Left renal pelvis (tissue), 4 donors: ENCODE measurements at places on chromosomes 6 and 20. TPM values are rescaled to one million over a fixed set of nuclear protein-coding genes. Genes with fewer than 3 reads are reported as not detected.

DNA sequence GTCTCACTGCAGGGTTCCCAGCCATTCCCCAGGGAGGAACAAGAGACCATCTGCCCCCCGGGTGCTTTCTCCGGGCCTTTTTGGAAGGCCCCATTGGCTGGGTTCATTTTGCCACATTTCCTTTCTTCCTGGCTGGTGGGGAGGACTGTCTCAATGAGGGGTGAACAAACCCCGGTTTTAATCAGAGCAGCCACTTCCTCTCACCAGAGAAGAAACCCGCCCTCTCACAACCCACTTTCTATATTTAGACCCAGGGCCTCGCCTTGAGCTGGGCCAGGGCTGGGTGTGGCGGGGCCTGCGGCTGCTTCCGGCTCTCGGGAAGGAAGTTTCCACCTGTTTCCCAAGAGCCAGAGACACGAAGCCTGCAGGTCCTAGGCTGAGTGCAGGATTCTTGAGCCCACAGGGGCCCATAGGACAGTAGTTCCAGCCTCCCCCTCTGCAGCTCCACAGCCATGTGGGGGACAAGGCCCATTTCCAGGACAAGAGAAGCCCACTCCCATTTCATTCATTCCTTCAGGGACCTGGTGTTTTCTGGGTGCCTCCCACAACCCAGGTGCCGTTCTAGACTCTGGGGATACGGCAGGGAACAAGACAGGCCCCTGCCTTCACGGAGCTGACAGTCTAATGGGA lies 41.8 kb downstream of the RBM38 start:
- no peak for DNase-seq

OXT gene
- polyA plus RNA-seq = 0.93 TPM

RNF144B gene
- 1.7 TPM for polyA plus RNA-seq

CYP24A1 gene
- 0.15 TPM for polyA plus RNA-seq

- no peak for DNase-seq
Measured at GRCh38 chr6:12976366-12976765, 259.8 kb downstream of the PHACTR1 start.

GRM4 gene
- 0.52 TPM for polyA plus RNA-seq

DNA sequence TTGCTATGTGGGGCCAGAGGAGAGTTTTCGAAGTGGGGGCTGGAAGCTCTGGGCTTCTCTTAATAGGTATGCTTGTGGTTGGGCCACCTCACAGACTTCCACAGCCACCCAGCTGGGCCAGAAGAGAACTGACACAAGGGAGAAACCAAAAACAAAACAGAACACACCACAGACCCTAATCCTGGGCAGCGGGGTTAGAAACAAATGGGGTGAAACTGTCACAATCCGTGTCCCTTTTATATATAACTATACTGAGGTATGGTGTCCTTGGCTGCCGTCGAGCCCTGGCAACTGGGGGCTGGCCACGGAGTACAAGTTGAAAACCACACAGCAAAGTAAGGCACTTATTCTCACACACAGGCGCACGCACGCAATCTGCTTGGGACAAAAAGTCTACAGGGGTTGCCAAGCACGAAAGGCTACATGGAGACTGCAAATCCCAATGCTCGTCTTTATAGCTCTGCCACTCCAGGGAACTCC lies 78.3 kb downstream of the TRAM2 start:
- DNase-seq = no peak

DNA sequence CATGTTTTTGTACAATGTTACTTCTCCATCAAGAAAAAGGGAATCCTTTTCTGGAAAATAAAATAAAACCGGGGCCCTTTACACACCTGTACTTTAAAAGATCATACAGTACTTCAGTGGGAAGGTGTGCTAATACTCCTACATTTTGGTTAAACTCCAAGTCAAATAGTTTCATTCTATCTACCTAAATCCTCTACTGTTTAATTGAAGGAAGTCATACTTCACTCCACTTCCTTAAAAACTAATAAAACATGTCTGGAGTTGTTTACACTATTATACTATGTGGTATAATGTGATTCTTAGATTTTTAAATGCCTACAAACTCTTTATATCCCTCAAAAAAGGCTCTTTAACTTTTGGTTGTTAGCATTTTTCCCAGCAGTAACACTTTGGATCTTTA lies 18.6 kb upstream of the HBS1L start:
- no peak for DNase-seq

DNA sequence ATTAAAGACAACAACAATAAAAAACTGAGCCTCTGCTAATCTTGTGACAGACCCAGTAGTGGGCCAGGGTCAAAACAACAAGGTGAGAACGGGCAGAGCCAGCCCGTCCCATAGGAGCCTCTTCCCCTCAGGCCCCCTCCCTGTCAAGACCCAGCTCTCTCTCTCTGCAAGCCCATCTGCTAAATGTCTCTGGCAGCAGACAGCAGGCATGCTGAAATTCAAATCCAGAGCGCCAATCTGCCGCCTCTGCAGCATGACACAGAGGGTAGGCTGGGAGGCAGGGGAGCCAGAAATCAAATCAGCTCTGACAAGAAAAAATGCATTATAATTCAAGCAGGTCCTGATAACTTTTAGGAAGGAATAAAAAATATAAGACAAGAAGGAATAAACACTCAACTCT lies 26.3 kb downstream of the METTL24 start:
- no peak for DNase-seq

GLP1R gene
- polyA plus RNA-seq = 0.85 TPM

SPATS1 gene
- polyA plus RNA-seq = not detected

WFDC2 gene
- 228 TPM for polyA plus RNA-seq

DNA sequence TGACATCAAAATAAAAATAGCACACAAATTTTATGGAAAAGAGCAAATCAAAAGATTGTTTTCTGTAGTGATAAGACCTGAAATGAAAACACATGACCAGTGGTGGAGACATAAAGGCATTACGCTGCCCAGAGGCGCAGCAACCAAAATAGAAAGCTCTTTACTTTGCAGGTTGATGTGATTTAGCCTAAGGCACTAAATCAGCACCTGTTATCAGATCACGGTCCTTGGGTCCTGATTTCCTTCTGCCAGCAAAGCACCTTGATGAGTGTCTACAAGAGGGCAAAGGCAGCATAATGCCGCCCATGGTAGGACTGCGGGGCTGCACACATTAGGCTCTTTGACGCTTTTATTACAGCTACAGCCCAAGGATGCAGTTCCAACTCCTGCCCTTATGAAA lies 19.3 kb upstream of the RAMACL start:
- DNase-seq = no peak

DNA sequence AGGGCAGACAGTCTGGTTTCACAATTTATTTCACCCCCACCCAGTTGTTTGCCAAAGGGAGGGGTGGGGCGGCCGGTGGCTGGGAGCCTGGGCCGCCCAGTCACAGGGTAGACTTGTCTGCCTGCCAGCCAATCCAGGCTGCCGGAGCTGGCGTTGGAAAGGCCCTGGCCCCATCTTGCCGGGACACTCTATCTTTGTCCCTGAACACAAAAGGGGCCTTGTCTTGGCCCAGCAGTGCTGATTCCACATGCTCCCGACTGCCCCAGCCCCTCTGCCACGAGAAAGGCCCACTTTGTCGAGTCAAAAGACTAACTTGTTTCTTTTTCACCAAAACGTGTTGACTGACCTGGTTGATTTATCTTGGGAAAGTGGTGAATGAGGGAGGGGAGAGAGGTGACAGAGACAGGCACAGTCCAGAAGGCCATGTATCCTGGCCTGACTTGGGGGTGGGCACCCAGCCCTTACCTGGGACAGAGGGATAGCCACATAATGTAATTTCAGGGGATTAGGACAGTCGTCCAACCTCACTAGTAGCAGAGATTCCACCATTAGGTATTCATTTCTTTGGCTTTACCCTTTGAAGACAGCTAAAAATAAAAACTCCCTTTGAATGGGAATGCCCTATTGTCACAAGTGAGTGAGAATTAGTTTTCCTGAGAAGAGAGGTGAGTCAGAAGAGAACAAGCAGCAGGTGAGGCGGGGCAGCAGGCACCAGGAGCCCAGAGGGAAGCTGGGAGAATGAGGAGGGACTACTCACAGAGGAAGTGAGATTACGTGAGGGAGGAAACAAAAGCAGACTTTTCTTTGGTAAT lies 67.0 kb upstream of the SIRPA start:
- DNase-seq = no peak

RTF2 gene
- polyA plus RNA-seq = 127 TPM

DNA sequence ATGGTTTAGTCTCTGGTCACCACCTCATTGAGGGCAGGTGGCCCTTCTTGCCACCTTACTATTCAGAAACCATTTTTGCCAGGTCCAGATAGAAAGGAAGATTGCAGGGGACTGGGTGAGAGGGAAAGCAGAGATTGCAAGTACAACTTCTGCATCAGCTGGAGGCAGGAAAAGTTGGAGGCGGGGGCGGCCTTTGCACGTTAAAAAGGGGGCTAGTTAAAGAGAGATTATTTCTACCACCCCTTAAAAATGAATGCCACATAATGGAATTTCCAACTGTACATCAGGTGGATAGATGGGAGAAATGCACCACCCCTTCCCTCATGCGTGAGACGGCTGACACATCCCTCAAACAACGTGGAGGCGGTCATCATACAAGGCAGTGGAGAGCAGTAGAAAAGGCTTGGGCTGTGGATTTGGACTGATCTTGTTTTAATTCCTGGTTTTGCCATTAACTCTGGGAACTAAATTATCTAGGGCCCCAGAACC lies 95.4 kb upstream of the CNKSR3 start:
- no peak for DNase-seq

DNA sequence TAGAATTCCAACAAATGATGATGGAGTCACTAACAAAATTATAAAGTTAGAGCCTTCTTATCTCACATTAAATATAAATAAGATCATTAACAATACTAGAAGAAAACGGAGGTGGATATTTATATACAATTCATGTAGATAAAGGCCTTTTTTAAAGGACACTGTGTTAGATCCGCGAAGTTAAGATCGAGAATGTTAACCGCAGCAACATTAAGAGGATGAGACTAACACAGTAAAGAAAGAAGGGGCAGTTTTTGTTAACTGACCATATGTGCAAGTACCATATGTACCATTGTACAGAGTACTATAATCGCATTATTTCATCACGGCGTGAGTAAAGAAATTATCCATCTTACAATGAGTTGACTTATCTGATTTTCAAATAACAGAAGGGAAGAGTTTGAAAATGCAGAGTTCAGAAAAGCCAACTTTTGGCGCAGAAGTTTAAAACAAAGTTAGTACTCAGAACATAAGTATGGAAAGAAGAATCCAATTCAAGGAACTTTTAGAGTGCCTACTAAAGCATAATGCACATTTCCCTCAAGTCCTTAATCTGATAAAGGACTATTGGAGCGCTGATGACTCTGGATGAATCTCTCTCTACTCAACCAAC lies 1.4 kb downstream of the FBXL4 start:
- no peak for DNase-seq

DNA sequence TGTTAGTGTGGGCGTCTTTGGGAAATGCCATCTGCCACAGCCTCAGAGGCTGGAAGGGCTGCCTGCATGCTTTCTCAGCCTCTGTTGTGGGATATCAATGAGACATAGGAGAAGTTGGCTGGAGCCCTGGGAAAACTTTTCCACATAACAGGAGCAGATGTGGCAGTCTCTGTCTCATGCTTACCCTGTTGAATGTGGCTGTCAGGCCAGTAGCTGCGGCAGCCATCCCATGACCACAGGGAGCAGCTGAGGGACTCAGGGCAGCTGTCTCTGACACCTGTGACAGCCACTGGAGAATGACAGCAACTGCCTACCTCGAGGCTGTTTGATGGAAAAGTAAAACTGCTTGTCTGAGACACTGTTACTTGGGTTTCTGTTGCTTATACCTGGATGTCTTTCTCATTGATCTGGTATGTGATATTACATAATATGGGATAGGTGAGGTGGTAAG lies 64.4 kb downstream of the TULP4 start:
- DNase-seq = no peak

- no peak for DNase-seq
Measured at GRCh38 chr20:53693262-53693871, 99.7 kb upstream of the ZNF217 start.

GRCh38 chr6:57182017-57182432 lies 9.9 kb downstream of the BAG2 start:
- no peak for DNase-seq

DNA sequence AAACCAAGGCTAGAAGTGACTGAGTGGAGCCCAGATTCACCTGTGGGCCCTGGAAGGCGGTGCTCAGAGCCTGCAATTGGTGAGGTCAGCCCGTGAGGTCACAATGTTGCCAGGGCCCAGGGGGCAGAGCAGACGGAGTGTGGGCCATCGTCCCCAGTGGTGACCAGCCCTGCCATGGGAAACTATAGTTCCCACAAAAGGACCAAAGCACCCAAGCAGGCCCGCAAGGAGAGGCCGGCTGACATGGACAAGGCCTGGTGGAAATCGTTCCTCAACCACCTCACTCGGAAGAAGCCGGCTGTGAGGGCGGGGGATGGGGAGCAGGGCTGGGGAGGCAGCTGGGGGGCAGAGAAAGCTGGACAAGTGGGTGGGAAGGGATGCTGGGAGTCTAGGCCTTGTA lies at the start of gene C20orf144:
C20orf144 (plus strand) TSS at position 156 of the 400 bp plus-strand sequence; CDS start at position 175, 19 bp downstream.
- no peak for DNase-seq

TMEM30A gene
- 97.2 TPM for polyA plus RNA-seq

DNA sequence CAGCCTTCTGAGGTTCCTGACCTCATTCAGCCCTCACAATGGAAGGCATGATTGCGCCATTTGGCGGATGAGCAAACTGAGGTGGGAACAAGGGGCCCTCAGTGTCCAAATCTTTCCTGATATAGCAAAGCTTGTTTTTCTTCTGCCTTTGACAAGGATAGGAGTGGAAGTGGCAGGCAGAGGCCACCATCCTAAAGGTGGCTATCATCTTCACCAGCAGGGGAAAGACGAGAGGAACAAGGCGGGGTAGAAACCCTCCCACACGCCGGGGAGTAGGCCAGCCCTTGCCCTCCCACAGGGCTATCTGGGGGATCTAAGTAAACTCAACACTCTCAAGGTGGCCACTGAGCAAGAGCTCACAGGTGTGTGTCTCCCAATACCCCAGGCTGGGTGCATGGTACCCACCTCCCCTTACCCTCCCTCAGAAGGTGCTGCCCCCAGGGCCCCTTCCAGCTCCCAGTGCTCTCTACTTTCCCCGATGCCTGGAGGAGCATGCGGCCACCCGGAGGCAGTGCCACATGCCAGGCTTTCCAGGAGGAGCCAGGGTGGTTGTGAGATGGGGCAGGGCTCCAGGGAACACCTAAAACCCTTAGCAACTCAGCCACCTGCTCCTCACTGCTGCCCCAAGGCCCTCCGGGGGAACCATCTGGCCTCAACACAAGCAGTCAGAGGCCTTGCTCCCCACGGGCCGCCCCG lies 11.2 kb downstream of the SPDEF start:
- no peak for DNase-seq

DNA sequence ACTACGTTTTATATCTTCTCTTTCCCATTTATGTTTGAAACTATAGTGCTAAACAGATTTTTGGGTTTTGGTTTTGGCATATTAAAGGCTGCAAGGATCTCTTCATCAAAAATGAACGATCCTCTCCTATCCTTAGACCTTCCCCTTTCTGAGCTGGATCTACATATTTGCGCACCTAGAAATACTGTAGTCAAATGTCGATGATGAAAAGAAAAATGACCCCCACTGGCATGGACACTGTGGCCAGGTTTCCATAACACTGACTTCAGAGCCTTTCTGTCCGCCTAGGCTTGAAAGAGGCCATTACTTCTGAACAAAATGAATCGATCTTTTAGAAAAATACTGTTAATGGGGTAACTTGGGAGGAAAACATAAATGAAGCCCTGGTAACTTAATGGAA lies 5.8 kb downstream of the FLRT3 start:
- DNase-seq = no peak
